Right lobe of liver (tissue), 6 donors: ENCODE measurements at places on chromosomes 7 and 10. TPM values are rescaled to one million over a fixed set of nuclear protein-coding genes. Genes with fewer than 3 reads are reported as not detected.

DNA sequence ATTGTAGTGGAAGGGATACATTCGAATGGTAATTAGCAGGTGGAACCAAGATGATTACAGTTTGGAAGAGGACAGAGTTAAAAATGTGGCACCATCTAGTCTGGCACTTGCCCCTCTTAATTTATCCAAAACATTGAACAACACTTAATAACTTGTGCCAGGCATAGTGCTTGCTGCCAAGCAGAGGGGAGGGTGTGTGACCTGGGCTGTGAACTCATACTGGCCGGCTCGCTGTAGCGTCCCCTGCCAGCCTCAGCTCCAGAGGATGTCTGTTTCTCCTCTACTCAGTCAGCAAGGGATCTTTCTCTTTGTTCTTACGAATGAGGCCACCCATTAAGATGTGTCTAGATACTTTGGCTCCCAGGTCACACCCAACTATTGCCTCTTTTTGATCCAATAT, 179.4 kb upstream of the INHBA start:
- DNase-seq: no peak
- no peaks in the 10 kb centered on the region for H3K4me1 ChIP-seq
- H3K27ac ChIP-seq: no peak overlapping the region
- no peaks in the 10 kb centered on the region for H3K27me3 ChIP-seq
- H3K4me3 ChIP-seq: no peak overlapping the region

DNA sequence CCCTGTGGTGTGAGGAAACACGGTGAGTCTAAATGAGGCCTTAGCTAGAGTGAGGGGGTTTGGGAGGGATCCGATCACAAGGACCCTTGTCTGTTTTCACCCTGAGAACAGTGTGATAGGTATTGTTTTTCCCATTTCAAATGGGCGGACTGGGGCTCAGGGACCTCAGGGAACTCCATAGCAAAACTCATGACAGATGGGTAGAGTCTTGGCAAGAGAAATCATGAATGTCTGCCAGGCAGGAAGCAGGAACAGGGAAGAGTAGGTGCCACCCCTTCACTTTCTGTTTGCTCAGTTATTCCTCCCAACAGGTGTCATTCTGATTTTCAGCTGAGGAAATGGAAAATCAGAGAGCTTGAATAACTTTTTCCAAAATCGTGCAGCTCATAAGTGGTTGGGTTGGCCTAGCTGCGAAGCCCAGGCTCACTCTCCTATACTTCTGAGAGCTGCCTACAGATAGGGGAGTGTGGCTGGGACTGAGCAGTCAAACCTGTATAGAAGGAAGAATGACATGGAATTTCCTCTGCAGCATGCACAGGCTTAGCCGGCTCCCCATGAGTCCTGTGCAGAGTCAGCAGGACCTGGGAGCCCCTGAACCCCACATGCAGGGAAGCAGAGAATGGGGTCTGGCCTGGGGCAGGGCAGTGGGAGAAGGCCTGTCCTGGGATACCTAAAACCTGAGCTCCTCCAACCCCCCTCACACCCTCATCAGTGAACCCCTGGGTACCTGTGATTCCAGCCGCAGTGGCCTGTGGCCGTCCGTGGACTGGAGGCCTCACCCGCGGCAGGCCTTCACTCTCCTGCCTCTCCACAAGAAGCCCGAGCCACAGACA, 17.6 kb upstream of the C10orf105 start:
- DNase-seq: peak; percentile 48
- H3K36me3 ChIP-seq: no peaks in the 10 kb centered on the region
- no peak overlapping the region for H3K4me3 ChIP-seq
- no peak overlapping the region for H3K27ac ChIP-seq
- no peaks in the 10 kb centered on the region for H3K4me1 ChIP-seq

DNA sequence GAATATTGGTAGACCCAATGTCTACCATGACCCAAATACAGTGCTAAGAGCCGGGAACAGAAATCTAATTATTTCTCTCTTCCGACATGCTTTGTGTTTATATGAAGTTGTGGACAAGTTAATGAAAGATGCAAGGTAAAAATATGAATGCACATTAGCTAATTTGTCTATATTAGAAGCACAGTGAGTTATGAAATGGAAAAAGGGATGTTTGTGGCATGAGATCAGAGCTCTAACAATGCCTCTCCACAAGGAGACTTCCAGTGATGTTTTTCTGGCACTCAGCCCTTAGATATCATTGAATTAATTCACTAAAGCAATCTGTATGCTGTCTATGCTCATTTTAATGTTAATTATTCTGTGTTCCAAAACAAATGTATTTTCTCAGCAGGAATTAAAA, 897.2 kb downstream of the CNTNAP2 start:
- no peak overlapping the region for H3K27ac ChIP-seq
- H3K27me3 ChIP-seq: no peaks in the 10 kb centered on the region
- no peaks in the 10 kb centered on the region for H3K4me1 ChIP-seq
- no peaks in the 10 kb centered on the region for H3K36me3 ChIP-seq
- no peak for DNase-seq

DNA sequence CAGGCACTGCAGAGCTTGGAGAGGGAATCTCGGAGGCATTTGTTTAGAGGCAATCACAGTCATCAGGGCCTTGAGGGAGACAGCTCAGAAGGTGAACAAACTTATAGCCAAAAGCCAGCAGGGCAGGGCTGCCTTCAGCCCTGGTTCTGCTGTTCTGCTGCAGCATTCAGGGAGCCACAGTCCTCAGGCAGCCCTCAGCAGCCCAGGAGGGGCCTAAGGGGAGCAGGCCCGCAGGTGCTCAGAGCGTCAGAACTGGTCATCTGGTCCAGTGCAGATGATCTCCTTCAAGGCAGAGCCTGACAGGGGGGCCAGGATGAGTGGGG, 84.7 kb downstream of the ARHGAP22 start:
- peaks cover 16% of the 10 kb centered on the region for H3K27me3 ChIP-seq
- peak; percentile 27 for DNase-seq

- H3K27ac ChIP-seq: peak overlapping the region; percentile 39
- no peak overlapping the region for H3K4me3 ChIP-seq
- no peaks in the 10 kb centered on the region for H3K27me3 ChIP-seq
- H3K4me1 ChIP-seq: peaks cover 18% of the 10 kb centered on the region
Measured at GRCh38 chr7:29204491-29205272, 10.1 kb downstream of the CHN2 start.

DNA sequence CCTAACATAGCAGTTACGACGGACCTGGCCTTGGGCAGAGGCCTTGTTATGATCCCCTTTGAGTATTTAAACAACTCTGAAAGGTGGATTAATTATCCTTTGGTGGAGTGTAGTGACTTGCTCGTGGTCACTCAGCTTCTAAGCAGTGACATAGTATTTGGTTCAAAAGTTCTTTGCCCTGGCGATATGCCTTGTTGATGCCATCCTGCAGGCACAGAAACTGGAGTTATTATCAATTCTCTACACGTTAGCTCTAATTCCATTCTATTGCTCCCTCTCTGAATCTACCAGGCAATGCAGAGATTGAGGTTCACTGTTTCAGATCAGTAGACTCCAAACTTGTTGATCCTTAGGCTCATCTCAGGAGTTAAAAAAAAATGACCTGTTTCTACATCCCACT, 32.5 kb upstream of the ELMO1 start:
- no peaks in the 10 kb centered on the region for H3K4me1 ChIP-seq
- no peak overlapping the region for H3K4me3 ChIP-seq
- no peak overlapping the region for H3K27ac ChIP-seq
- DNase-seq: no peak

- no peak for DNase-seq
- H3K4me3 ChIP-seq: no peak overlapping the region
- H3K36me3 ChIP-seq: no peaks in the 10 kb centered on the region
- H3K27ac ChIP-seq: no peak overlapping the region
- H3K27me3 ChIP-seq: no peaks in the 10 kb centered on the region
Measured at GRCh38 chr10:91311601-91312381, 91.3 kb downstream of the PCGF5 start.

GRCh38 chr10:78442836-78443550, 409.3 kb downstream of the RPS24 start:
- no peaks in the 10 kb centered on the region for H3K4me1 ChIP-seq
- H3K4me3 ChIP-seq: no peak overlapping the region
- DNase-seq: no peak

DNA sequence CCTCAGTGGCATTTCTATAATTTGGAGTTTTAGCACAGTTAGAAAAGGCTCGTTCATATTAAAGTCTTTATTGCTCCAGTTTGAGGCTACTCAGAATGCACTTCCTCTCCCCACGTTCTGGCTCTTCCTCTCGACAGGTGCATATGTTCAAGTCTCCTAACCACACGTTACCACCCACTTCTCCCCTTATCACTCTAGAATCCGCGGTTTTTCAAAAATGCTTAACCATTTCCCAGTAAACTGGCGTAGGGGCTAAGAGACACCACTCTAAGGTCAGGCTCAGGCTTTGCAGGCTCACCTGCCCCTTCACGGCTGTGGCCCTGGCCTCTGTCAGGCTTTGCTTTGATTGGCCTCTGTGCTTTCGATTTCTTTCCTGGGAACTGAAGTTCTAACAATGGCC, 383.6 kb downstream of the GLRX3 start:
- no peak overlapping the region for H3K27ac ChIP-seq
- H3K4me1 ChIP-seq: no peaks in the 10 kb centered on the region
- H3K27me3 ChIP-seq: no peaks in the 10 kb centered on the region
- H3K36me3 ChIP-seq: no peaks in the 10 kb centered on the region

DNA sequence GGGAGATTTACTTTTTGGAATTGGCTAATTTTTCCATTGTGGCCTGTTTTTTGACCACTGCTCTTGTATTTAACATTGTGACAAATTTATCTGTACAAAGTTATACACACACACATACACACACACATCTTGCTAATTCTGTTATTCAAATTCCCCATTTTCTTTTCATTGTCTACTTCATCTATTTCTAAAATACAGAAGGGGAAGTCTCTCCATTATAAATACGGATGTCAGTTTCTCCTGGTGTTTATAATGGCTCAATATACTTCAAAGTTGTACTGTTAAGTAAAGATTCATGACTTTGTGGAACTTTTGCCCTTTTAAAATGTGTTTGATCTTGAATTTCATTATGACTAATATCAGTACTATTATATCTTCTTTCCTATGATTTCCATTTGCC, 81.0 kb downstream of the CNOT4 start:
- no peaks in the 10 kb centered on the region for H3K4me1 ChIP-seq
- H3K27ac ChIP-seq: no peak overlapping the region
- DNase-seq: no peak
- no peak overlapping the region for H3K4me3 ChIP-seq

- H3K4me3 ChIP-seq: no peak overlapping the region
- H3K4me1 ChIP-seq: no peaks in the 10 kb centered on the region
- no peak overlapping the region for H3K27ac ChIP-seq
- no peak for DNase-seq
- no peaks in the 10 kb centered on the region for H3K36me3 ChIP-seq
Measured at GRCh38 chr10:17743437-17743836, 8.6 kb upstream of the TMEM236 start.

DNA sequence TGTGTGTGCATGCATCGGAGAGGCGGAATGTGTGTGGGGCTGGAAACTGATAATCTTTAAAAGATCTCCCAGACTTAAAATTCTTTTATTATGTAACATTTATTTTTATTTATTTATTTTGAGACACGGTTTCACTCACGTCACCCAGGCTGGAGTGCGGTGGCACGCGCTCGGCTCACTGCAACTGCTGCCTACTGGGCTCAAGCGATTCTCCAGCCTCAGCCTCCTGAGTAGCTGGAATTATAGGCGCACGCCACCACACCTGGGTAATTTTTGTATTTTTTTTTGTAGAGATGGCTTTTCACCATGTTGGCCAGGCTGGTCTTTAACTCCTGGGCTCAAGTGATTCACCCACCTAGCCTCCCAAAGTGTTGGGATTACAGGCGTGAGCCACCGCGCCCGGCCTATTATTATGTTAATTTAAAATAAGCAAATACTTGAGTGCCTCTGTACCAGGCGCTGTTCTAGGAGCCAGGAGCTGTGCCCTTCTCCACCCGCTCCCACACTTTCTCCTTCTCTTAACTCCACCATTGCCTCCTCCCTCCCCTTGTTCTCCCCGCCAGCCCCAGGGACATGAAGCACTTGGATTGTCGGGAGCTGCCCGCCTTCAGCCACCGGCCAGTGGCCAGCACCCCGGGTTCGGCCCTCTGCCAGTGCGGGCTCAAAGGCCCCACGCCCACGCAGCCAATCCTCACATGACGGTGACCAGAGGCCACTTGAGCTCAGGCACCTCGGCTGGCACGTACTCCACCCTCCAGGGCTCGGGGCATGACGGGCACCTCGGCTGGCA, 163.6 kb downstream of the DNAJB6 start:
- H3K4me3 ChIP-seq: no peak overlapping the region
- no peak overlapping the region for H3K27ac ChIP-seq
- no peak for DNase-seq
- H3K36me3 ChIP-seq: no peaks in the 10 kb centered on the region

DNA sequence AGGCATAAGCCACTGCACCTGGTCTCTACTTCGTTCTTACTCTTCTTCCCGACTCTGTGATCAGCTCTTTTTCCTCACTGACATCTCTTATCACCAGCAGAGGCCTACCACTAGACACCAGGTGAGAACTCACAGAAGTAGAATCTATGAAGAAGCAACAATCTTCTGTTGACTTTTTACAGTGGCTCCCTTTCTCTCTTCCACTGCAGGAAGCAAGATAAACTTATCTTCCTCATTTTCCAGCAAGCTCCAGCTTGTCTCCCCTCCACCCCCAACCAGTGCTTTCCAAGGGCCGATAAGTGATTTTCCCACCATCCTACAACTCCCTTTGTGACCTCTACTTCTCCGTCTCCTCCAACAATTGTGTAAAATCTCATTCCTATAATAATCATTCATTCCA, 45.5 kb downstream of the TLX1 start:
- no peaks in the 10 kb centered on the region for H3K27me3 ChIP-seq
- no peak overlapping the region for H3K27ac ChIP-seq

GRCh38 chr10:11687779-11688447, 54.3 kb upstream of the ECHDC3 start:
- H3K27ac ChIP-seq: no peak overlapping the region
- no peaks in the 10 kb centered on the region for H3K4me1 ChIP-seq
- DNase-seq: no peak
- no peaks in the 10 kb centered on the region for H3K36me3 ChIP-seq

Gene HACD1
- 0.79 TPM for total RNA-seq

Gene PTPRZ1
- not detected for total RNA-seq

Gene CUZD1
- total RNA-seq: 0.20 TPM

Gene SERPINE1
- total RNA-seq: 5.4 TPM

Gene PTEN
- total RNA-seq: 37.5 TPM

Gene KNDC1
- 8.3 TPM for total RNA-seq

Gene PDE6C
- not detected for total RNA-seq
